ENCODE measurements at places on chromosomes 1 and 21. TPM values are rescaled to one million over a fixed set of nuclear protein-coding genes. Genes with fewer than 3 reads are reported as not detected.

CHD5 gene
- total RNA-seq = 3.0 TPM

FNDC10 gene
- 9.3 TPM for total RNA-seq

PRAMEF5 gene
- not detected for total RNA-seq

XCL1 gene
- not detected for total RNA-seq

KRTAP12-2 gene
- not detected for total RNA-seq

REN gene
- 0.69 TPM for total RNA-seq

DNA sequence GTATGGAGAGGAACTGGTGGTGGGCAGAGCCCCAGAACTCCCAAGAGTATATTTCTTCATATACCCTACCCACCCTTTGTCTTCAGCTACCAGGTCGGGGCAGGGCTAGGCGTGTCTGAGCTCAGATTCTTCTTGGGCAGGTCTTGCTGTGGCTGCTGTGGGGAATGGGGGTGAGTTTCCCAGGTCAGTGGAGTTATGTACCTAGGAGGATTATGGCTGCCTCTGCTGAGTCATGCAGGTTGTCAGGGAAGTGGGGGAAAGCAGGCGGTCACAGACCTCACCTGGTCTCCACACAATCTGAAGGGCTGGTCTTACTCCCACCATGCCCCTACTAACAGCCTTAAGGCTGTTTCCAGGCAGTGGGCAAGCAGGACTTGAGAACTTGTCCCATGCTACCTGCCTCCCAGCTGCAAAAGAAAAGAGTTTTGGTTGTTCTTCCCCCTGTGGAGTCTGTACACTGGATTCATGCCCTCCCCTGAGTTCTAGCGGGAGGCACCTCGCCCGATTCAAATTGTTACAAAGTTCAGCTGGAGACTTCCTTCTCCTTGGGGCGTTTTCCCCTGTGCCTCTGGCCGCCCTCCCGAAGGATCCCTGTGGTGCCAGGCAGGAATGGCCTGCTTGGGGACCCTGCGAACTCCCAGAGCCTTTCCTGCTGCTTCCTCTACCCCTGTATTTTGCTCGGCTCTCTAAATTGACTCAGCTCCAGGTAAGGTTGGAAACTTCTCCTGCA is 58.6 kb downstream of the NPHS2 start:
- no peak for DNase-seq
- H3K4me3 ChIP-seq = no peak overlapping the region
- H3K36me3 ChIP-seq = no peaks in the 10 kb centered on the region
- H3K4me1 ChIP-seq = no peaks in the 10 kb centered on the region

GRCh38 chr21:42093991-42094421 is 22.9 kb downstream of the UMODL1 start:
- H3K27me3 ChIP-seq = peaks cover 13% of the 10 kb centered on the region
- H3K27ac ChIP-seq = no peak overlapping the region
- no peak for DNase-seq
- H3K36me3 ChIP-seq = no peaks in the 10 kb centered on the region
- H3K4me1 ChIP-seq = peaks cover 11% of the 10 kb centered on the region
- no peak overlapping the region for H3K4me3 ChIP-seq

DNA sequence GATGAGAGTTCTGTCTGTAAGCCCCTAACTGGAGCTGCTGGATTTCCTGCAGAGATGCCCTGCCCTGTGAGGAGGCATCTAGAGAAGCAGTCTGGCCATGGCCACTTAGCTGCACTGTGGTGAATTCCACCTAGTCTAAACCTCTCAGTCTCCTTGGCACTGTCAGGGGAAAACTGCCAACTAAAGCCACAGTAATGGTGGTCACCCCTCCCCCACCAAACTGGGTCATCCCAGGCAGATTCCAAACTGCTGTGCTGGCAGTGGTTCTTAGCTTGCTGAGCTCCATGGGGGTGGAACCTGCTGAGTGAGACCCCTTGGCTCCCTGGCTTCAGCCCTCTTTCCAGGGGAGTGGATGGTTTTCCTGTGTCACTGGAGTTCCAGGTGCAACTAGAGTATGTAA is 740.6 kb downstream of the RWDD3 start:
- H3K27ac ChIP-seq = no peak overlapping the region
- H3K4me1 ChIP-seq = no peaks in the 10 kb centered on the region
- no peak for DNase-seq
- no peaks in the 10 kb centered on the region for H3K27me3 ChIP-seq

DNA sequence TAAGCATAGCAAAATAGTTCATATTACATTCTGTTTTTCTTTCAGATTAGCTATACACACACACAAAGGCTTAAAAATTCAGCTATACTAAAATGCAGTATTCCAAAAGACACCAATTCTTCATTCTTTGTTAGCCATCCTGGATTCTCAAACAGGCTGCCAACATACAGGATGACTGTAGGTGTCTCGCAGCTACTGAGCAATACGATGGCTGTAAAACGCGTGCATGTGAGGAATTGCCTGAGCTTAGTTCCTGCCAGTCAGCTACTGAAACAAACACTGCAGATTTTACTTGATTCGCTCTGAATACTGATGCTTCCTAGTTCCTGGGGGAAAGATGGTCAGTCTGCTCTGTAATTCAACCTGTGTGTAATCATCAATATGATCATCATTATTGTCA is 24.7 kb upstream of the HMGN1 start:
- no peaks in the 10 kb centered on the region for H3K36me3 ChIP-seq
- peaks cover 11% of the 10 kb centered on the region for H3K27me3 ChIP-seq
- DNase-seq = no peak

GRCh38 chr21:33433425-33434114 is 30.4 kb downstream of the IFNGR2 start:
- DNase-seq = no peak
- no peak overlapping the region for H3K4me3 ChIP-seq
- no peaks in the 10 kb centered on the region for H3K4me1 ChIP-seq
- peaks cover 33% of the 10 kb centered on the region for H3K36me3 ChIP-seq

GRCh38 chr1:98732985-98733781 is 71.7 kb downstream of the SNX7 start:
- H3K4me3 ChIP-seq = peak overlapping the region; percentile 64
- peaks cover 10% of the 10 kb centered on the region for H3K4me1 ChIP-seq
- H3K36me3 ChIP-seq = no peaks in the 10 kb centered on the region
- peak overlapping the region; percentile 69 for H3K27ac ChIP-seq

- H3K4me3 ChIP-seq = no peak overlapping the region
- H3K27me3 ChIP-seq = peaks cover 15% of the 10 kb centered on the region
- no peak for DNase-seq
- H3K4me1 ChIP-seq = peaks cover 15% of the 10 kb centered on the region
Observed at GRCh38 chr1:44361478-44361877, 6.4 kb upstream of the ERI3 start.

- no peaks in the 10 kb centered on the region for H3K36me3 ChIP-seq
- H3K4me3 ChIP-seq = no peak overlapping the region
- no peak overlapping the region for H3K27ac ChIP-seq
- H3K27me3 ChIP-seq = no peaks in the 10 kb centered on the region
Observed at GRCh38 chr1:82597649-82598048, 796.9 kb downstream of the ADGRL2 start.

- no peak for DNase-seq
- H3K27me3 ChIP-seq = no peaks in the 10 kb centered on the region
- no peaks in the 10 kb centered on the region for H3K36me3 ChIP-seq
- H3K27ac ChIP-seq = no peak overlapping the region
- no peaks in the 10 kb centered on the region for H3K4me1 ChIP-seq
Observed at GRCh38 chr1:2789986-2790581, 11.4 kb downstream of the TTC34 start.

GRCh38 chr1:76073481-76073880 is 1.1 kb upstream of the ST6GALNAC3 start:
- peak overlapping the region; percentile 75 for H3K4me3 ChIP-seq
- H3K27me3 ChIP-seq = peaks cover 19% of the 10 kb centered on the region
- H3K27ac ChIP-seq = no peak overlapping the region
- H3K36me3 ChIP-seq = no peaks in the 10 kb centered on the region
- H3K4me1 ChIP-seq = peaks cover 37% of the 10 kb centered on the region
- DNase-seq = no peak

DNA sequence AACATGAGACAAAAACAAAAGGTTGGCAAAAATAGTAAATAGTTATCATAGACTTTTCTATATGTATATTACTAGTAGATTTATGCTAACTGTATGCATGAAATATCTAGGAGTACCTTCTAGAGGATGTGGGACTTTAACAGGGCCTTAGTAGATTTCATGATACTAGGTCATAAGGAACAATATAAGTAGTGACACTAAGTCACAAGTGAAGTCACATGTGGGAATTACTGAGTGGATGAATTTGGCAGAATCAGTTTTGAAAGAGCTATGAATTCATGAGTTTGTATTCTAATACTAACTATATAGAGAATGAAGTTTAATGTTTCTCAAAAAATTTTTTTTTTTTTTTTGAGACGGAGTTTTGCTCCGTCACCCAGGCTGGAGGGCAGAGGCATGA is 53.1 kb upstream of the GPR25 start:
- no peaks in the 10 kb centered on the region for H3K4me1 ChIP-seq
- no peak overlapping the region for H3K4me3 ChIP-seq
- peaks cover 18% of the 10 kb centered on the region for H3K36me3 ChIP-seq
- no peak for DNase-seq
- H3K27ac ChIP-seq = no peak overlapping the region
- no peaks in the 10 kb centered on the region for H3K27me3 ChIP-seq
